ENCODE measurements at places on chromosomes 7 and 10. TPM values are rescaled to one million over a fixed set of nuclear protein-coding genes. Genes with fewer than 3 reads are reported as not detected.

Gene H2BK1
- total RNA-seq: not detected

Gene TMEM140
- 11.5 TPM for total RNA-seq

Gene GTF2IRD2
- 3.6 TPM for total RNA-seq

Gene GIMAP6
- not detected for total RNA-seq

Gene FAM3C
- total RNA-seq: 55.1 TPM

Gene TBX20
- total RNA-seq: 13.5 TPM

Gene CCDC201
- not detected for total RNA-seq

Gene SH3PXD2A
- total RNA-seq: 15.0 TPM

Gene SLC13A1
- total RNA-seq: not detected

Gene NACAD
- total RNA-seq: 0.47 TPM

Gene ATP6V0A4
- 0.08 TPM for total RNA-seq

Gene INA
- total RNA-seq: 0.30 TPM
